Cortex of kidney (tissue), 1 donor: ENCODE measurements at places on chromosomes 7 and 10.

GRCh38 chr10:43123361-43124093 is 14.7 kb upstream of the CSGALNACT2 start:
- no peak for DNase-seq

- DNase-seq: no peak
Observed at GRCh38 chr7:8365499-8366110, 67.8 kb upstream of the NXPH1 start.

GRCh38 chr7:131327049-131327625 is 539 bp upstream of the MKLN1 start:
- no peak for DNase-seq

GRCh38 chr10:12327074-12327473 is 22.3 kb upstream of the CAMK1D start:
- no peak for DNase-seq

DNA sequence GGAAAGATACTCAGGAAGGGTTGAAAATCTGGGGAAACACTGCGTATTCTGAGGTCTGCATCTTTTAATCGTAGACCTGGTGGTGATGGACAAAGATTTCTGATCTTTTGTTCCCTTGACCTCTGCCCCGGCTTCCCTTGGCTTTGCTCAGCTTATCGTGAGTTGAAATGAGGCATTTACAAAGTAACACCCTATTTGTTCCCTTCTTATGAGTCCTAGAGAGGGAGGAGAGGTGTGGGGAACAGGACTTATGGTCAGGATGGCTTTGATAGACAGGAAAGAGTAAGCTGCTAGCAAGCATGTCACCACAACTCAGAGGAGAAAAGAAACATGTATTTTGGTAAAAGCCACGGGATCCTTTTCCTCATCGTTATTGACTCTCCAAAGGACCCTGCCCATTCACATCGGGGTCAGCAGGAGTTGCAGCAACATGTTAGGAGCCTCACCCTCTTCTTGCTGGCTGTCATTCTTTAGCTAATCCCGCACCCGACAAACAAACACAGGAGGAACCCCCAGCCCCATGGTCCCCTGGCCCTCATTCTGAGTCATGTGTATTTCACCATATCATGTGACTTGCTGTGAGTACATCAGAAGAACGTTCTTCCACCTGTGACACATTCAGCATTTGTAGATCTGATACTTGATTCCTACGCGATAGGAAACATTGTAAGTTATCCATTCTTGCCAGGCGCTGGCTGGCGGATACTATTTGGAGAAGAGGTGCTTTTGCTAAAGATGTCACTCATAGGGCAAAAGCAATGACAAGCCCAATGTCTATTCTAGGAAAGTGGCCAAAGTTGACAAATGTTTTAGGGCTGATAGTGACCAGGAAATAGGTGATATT is 170.1 kb downstream of the RTKN2 start:
- DNase-seq: no peak

GRCh38 chr7:17129218-17129617 is 169.2 kb upstream of the AHR start:
- no peak for DNase-seq

GRCh38 chr7:88041583-88041982 is 107.5 kb downstream of the ADAM22 start:
- DNase-seq: no peak

GRCh38 chr10:14010769-14011574 is 319.8 kb downstream of the FRMD4A start:
- no peak for DNase-seq

GRCh38 chr7:770741-771166 is 43.7 kb upstream of the PRKAR1B start:
- no peak for DNase-seq

GRCh38 chr7:101933688-101934121 is 116.3 kb downstream of the CUX1 start:
- no peak for DNase-seq

DNA sequence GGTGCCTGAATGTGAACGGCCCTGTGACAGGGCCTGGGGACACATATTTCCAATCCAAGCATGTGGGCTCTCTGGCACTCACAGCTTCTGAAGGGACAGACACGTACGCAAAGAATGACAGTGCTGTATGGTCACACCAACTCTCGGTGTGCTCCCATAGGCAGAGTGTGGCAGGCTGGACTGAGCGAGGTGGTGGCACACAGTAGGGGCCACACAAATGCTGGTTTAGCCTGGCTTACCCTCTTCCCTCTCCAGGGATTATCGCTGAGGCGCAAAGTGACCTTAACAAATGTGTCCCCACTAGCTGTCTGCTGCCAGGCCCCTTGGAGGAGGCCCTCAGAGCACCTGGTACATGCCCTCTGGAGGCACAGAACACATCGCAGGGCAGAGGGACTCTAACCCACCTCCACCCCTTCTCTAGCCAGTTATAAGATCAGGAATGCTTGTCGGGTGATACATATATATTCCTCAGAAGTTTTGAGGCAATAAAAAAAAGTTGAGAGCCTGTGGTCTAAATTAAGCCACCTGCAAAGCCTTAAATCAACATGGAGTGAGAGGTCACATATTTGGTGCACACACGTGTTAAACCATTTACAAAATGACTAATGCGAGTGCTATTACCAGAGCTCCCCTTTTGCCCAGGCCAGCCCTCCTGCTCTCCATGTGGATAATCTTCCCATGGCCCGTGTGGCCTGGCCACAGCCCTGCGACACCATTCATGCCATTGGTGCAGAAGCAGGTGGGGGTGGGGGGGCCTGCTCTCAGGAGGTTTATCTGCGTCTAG is 262.8 kb upstream of the GRB10 start:
- DNase-seq: no peak

DNA sequence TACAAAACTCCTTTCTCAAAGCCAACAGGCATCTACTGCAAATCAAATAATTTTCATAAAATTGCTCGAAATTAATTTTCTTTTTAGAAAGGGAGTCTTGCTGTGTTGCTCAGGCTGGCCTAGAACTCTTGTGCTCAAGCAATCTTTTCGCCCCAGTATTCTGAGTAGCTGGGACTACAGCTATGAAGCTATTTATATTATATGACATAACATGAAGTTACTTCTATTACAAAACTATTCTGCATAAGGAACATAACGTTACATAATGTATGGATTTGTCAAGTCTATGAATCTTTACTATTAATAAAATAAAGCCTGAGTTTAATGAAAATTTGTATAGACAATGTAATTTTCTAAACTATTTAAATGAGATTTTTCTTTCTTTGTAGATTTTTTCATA is 415.0 kb downstream of the PARD3 start:
- DNase-seq: no peak

DNA sequence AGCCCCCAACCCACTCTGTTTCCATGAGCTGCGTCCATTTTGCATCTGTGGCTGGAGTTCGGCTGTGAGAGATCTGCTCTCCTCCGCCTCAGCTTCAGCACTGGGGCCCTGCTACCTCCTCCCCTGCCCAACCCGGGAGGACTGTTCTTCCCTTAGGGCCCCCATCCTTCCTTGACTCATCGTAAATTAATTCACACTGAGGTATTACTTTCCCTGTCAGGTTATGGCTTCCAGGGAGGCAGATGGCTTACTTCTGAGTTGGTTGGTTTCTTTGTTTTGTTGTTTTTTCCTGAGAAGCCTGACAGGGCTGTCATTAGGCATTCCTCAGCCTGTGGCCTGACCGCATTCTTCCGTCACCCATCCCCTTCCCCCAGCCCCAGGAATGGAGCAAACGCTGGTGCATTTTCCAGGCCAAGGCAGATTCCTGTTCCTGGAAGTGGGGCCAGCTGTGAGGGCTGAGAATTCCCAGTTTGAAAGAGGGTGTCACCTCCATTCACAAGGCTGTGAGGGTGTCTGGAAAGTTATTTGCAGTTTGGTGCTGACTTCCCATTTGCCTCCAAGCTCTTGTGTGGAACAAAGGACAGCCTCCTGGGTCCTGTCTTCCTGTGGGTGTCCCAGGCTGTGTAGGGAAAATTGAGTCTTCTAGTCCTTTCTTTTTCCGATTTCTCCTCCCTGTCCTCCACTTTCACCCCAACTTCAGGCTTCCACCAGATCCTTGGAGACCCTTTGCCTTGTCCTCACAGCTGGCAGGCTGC is 11.7 kb downstream of the CPA5 start:
- DNase-seq: no peak

DNA sequence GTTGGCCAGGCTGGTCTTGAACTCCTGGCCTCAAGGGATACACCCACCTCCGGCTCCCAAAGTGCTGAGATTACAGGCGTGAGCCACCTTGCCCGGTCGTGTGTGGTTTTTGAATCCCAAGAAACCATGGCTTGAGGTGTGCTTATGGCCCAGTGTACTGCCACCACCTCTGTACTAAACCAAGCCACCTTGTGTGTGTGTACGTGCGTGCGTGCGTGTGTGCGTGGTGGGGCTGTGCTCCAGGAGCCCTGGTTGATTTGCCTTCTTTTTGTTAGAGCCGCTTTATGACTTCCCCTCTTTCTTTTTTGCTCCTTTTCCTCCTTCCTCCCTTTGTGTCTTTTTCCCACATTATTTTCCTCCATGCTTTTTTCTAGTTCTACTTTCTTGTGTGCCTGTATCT is 121.4 kb downstream of the CAMK1D start:
- DNase-seq: no peak

GRCh38 chr7:93723424-93724124 is 149.1 kb upstream of the CALCR start:
- no peak for DNase-seq

- no peak for DNase-seq
Observed at GRCh38 chr10:43398939-43399319, 10.1 kb downstream of the HNRNPF start.

DNA sequence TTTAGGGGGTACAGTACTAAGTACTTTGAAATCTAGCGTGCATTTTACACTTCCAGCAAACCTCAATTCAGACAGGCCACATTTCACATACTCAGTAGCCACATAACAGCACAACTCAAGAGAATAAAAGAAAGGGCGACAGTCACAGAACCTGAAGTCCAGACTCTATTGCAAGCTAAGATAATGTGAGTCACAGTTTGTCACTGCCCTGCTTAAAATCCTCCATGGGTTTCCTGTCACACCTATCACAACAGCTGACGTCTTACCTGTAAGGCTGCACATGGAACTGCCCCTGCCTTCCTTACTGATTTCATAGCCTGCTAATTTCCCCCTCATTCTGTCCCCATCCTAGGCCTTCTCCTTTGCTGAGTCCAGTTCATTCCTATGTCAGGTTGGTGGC is 16.1 kb upstream of the CDK14 start:
- no peak for DNase-seq

DNA sequence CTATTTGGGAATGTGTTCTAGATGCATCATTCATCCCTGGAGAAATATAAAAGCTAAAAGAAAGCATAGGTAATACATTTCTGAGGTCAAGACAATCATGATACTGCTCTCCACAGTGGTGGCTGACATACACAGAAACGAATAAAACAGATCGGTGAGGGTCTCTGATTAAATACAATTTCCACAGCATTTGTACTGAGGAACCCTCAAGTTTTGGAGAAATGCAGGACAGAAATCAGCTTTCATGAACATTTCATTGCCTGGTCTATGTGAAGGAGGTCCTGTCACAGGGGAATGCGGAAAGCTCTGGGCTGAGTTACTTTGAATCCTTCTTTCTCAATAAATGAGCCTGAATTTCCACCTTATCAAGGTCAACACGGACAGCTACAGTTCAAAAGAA is 67.9 kb upstream of the ITGB1 start:
- no peak for DNase-seq

- DNase-seq: no peak
Observed at GRCh38 chr10:126476246-126476645, 88.0 kb upstream of the ADAM12 start.

- no peak for DNase-seq
Observed at GRCh38 chr10:71864911-71865361, 13.9 kb upstream of the PSAP start.

DNA sequence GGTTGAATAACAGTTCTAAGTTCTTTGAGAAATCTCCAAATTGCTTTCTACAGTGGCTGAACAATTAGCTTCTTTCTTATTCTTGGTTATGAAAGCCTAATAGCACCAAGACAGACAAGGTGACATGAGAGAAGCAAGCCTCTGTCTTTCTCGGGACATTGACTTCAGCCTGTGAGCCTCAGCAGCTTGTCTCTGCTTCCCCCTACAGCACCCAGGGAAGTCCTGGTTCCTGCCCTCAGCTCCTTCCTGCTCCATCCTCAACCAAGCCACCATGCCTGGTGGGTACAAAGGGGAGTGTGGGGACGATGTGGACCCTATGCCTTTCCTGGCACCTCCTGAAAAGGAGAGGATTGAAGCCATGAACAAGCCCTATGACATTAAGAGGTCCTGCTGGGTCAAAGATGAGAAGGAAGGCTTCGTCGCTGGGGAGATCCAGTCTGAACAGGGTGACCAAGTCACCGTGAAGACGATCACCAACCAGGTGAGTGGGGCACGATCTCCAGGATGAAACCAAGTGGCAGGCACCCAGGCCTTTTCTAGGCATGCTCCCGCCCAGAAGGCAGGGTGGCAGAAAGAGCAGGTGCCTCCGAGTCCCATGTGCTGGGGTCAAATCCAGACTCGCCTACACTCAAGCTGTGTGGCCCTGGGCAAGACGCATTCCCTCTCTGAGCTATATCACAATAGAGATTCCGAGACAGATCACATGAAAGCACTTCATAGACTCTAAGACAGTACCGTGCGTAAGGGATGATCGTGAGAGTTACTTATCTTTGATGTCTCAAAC is 30.8 kb upstream of the KPNA7 start:
- DNase-seq: no peak

DNA sequence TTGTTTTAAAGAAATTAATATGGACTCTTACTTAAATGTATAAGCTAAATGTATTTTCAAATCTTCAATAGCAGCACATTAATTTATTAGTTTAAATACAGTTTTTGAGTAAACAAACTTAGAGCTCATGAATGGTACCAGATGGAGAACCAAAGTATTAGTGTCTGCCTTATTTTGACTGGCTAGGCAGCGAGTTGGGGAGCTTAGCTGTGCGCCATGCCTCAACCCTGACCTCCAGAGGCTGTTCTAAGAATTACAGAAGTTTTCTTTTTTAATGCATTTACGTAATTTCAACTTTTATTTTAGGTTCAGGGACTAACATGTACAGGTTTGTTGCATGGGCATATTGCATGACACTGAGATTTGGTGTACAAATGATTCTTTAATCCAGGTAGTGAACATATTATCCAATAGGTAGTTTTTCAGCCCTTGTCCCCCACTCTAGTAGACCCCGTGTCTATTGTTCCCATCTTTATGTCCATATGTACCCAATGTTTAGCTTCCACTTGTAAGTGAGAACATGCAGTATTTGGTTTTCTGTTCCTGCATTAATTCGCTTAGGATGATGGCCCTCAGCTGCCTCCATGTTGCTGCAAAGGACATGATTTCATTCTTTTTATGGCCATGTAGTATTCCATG is 166.8 kb downstream of the IQUB start:
- no peak for DNase-seq
